ENCODE measurements at places on chromosomes 3 and 15.

DNA sequence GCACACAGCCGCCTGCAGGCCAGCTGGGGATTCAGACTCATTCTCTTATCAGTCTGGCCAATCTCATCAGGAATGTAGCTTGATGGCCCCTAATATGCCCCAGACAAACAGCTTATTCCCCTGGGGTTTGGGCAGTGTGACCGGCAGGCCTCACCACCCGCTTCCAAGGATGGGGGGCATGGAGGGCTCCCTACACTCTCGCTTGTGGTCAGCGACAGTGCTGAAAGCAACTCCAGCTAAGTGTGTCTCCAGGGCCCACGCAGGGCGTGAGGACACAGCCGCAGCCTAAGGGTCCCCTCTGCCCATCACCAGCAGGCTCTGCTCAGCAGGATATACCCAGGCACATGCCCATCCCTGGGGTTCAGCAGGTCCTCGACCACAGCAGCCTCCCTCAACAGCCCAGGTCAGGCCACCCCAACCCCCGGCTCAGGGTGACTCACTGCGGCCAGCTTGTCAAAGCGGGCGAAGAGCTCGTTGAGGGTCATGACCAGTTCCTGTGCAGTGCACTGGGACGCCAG, 116.7 kb downstream of the ADCY5 start:
- DNase-seq, result no peak

DNA sequence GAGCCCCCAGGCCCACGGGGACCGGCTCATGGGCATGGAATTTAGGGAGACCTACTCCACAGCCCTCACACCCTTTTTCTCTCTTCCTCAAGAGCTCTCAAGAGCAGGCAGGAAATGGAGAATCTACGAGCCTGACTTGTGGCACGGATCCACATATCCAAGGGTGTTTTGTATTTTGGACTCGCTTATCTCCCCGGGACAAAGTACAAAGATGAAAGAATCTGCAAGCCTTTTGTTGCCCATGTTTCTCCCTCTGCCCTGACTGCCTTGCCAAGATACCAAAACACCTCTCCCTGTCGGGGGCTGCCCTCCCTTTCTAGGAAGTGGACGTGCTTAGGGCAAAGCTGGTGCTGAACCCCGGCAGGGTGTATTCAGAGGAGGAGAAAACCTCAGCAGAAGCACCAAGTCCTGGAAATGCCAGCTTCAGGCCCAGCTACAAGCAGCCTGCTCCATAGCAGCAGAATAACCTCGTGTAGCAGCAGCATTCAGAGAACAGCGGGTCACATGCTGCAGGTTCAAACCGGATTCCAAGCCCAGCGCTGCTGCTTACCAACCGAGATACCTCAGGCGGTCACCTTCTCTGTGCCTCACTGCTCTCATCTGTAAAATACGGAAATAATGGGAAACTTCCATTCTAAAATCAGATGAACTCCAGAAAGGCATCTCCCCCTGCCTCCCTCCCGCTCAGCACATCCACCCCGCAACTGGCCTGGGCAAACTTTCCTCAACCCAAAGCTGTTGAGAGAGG, 35.2 kb downstream of the DNASE1L3 start:
- no peak for DNase-seq

- DNase-seq, result no peak
These were observed 248.3 kb downstream of the WDR72 start for GRCh38 chr15:53511175-53511574.

DNA sequence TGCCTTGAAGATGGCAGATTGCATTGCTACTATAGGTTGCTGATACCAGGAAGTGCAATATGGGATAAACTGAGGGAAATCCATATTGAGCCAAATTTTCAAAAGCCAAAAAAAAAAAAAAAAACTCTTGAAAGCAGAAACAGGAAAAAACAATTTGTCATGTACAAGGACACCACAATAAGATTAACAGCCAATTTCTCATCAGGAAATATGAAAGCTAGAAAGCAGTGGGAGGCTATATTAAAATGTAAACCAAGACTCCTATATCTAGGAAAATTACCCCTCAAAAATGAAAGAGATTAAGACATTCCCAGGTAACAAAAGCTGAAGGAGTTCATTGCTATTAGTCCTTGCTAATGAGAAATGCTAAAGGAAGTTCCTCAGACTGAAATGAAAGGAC, 462.8 kb upstream of the DPH6 start:
- no peak for DNase-seq

- no peak for DNase-seq
These were observed 9.2 kb downstream of the EIF3J start for GRCh38 chr15:44545913-44546802.

DNA sequence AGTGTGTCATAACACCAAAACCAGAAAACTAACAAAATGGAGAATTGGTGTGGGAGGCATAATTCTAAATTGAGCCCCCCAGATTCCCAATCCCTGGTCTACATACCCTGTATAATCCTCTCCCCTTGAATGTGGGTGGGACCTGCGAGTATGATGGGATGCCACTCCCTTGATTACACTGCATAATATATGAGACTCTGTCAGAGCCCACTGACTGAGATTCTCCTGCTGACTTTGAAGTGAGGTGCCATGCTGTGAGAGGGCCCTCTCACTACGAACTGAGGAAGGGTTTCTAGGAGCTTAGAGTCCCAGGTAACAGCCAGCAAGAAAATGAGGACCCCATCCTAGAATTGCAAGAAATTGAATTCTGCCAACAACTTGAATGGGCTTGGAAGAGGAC, 49.5 kb downstream of the GPR176 start:
- DNase-seq, result no peak

GRCh38 chr3:145815707-145816413, 345.1 kb downstream of the PLOD2 start:
- no peak for DNase-seq

DNA sequence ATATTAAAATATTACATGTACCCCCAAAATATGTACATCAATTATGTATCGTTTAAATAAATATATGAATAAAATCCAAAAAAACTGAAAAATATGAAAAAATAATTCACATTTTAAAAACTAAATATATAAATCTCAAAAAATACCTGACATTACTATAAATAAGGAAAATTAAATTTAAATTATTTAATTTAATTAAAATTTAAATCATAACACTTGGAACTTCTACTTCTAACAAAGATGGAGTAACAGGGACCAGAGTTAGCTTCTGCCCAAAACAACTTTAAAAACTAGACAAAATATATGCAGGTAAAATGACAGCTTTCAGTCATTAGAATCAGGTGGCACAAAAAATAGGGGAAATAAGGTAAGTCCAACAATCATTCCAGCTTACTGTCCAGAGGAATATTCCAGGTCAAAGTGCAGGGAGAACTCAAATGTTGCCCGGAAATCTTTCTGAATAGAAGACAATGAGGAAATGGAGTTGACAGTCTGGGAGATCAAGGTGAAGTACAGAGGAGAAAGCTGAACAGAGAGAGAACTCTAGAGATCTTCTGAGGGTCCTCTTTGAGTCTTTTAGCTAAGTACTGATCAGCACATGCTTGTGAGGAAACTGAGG, 207.7 kb upstream of the ATP11B start:
- no peak for DNase-seq

- peak; percentile 12 for DNase-seq
These were observed 1.3 kb downstream of the TOP2B start for GRCh38 chr3:25663347-25663868.

DNA sequence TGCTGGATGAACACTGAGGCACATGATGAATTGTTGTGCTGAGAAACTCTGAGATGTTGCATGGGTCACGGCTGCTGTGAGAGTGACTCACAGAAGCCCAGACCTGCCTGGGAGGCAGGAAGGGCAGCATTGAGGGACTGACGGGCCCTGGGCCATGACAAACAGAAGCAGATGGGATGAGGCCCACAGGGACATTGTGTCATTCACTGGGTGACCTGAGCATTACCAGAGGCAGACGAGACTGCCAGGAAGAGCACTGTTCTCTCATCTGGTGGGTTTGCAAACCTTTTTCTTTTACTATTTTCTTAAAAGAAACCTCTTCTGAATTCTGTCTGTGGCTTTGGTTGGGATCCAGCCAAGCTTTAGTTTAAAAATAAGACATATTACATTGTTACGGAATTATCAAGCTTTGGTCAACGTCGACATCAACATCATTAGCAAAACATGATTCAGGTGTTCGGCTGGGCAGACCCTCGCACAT, 67.8 kb downstream of the BDH1 start:
- no peak for DNase-seq

GRCh38 chr3:10570196-10570946, 65.0 kb upstream of the ATP2B2 start:
- no peak for DNase-seq

DNA sequence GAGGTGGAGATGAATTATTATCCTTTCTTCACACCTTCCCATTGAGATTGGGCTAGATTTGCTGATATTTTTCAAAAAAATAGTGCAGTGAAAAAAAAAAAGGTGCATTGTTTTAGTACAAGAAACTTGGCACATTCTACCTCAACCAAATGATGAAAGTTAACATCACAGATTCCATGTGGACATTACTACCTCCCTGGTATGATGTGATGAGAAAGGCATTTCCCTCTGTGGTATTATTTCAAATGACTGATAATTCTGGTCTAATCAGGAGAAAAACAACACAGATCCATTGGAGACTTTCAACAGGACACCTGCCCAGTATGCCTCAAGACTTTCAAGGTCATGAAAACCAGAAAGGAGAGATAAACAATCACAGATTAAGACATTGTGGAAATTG, 313.4 kb downstream of the BCHE start:
- DNase-seq, result no peak

DNA sequence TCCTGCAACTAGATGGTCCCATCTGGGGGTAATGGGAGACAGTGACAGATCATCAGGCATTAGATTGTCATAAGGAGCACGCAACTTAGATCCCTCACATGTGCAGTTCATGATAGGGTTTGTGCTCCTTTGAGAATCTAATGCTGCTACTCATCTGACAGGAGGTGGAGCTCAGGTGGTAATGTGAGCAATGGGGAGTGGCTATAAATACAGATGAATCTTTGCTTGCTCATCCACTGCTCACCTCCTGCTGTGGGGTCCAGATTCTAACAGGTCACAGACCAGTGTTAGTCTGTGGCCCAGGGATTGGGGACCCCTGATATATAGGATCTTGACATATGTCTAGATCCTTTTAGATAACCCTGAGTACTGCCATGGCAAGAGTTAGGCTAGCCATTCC, 52.7 kb downstream of the RASGRF1 start:
- DNase-seq, result no peak

DNA sequence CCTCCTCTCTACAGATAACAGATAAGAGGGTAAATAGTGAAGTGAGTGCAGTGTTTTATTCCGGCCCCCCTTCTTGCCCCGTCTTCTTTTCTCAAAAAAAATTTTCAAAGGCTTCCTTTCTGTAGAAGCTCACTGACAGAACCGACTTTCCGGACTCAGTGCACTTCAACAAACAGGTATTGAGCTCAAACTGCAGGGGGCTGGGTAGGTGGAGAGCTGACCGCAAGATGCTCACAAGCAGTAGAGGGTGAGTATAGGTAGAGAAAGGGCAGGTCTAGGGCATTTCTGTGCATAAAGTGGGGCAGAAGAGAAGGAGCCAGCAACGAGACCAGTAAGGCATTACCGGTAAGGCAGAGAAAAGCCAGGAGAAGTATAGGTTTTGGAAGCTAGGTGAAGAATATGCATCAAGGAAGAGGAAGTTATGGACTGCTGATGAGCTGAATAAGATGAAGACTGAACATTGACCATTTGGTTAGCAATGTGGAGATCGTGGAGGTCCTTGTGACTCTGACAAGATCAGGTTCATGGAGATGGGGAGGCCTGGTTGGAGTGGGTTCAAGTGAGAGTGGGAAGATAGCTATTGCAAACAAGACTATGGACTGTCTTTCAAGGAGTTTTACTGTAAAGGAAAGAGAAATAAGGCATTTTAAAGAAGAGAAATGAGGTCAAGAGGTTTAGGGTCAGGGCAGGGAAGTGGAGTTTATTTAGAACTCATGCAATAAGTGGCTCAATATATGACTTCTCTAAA, 97.4 kb downstream of the ST6GAL1 start:
- DNase-seq, result peak; percentile 57

GRCh38 chr15:85849946-85850345, 55.2 kb upstream of the KLHL25 start:
- no peak for DNase-seq

DNA sequence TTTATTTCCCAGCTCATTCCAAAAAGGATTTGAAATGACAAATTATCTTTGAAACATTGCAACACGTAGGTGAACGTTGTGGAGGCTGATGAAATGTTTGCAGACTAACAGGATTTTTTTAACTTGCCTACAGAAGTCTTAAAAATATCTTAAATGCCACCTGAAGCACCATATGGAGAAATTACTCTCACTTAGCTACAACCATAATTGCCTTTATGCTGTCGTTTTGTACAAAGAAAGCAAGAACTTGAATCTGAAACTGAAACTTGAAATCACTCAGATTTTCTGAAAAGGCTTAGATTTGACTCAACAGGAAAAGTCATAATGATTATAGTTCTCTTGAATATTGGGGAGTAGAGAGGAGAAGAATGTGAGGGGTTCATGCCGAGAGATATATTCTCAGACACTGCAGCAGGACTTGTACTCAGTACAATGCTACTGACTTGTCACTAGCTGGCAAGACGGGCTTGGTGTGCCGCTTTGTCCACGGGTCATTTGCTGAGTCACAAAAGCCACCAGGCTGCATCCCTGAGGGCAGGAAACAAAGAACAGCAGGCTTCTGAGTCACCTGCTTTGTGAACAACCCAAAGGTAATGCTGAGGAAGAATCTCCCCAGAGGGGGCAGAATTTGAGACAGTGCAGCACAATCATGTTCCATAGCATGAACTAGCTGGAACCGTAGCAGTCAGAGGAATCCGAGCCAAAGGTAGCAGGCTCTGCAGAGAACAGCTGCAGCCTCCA, 7.1 kb upstream of the FMN1 start:
- DNase-seq, result no peak

- DNase-seq, result no peak
These were observed 44.9 kb upstream of the PLXNA1 start for GRCh38 chr3:126937973-126938372.

DNA sequence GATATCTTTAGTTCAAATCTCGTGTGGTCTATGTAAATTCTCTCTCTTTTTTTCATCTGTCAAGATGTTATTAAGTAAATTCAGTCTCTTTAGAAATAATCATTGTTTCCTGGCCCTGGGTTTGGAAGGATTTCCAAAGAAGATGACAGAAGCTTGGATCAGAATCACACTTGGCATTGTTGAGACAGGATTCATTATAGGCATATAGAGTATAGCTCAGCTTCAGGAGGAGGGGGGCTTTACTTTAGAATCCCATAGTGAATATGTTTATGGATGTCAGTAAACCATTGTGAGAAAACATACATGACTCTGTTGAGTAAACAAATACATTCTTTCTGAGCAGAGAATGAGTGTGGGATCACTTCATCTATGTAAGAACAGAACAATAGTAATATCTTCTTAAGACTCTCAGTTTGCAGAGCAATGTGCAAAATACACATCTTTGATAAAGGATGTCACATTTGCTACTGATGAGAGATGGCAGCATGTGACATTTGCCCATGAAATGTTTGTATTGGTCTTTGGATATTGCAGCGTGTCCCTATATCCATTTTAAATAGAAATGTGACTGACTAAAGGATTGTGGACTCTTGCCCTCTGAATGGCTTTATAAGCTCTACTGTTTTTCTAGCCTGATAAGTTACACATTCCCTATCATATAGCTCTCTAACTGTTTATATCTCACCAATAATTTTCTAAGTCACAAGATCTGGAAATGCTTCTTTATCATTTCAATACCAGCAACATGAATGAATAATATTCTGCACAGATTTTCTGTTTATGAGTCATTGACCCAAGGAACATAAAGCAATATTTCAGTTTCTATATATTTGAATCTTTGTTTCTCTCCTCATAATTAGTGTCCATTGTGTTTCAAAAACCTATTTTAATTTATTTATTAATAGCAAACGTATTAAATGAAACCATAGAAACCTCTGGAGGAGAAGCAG, 95.6 kb upstream of the THRB start:
- DNase-seq, result no peak

Measured in T-helper 9 cell (primary cell).